ENCODE measurements at places on chromosomes 7 and 10.

DNA sequence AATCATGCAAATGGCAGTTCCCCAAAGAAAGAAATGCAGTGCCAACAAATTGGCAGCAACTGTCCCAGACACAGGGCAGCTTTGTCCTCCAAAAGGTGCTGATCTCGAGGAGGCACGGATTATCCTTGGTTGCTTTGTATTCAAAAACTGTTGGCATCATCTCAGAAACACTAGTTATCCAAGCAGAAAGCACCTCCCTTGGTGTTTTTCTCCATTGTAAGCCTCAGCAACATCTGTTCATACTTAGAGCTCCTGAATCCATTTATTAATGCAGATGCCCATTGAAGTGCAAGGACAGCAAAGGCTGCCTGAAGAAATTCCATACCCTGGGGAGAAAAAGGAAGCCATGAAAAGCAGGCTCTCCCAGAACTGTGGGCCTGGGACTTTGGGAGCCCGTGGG, 1.1 kb upstream of the NPS start:
- no peak for DNase-seq

- no peak for DNase-seq
These were observed 110.8 kb upstream of the PPP2R2D start for GRCh38 chr10:131790021-131790420.

- DNase-seq, result no peak
These were observed 270.3 kb upstream of the AOAH start for GRCh38 chr7:36994456-36995112.

DNA sequence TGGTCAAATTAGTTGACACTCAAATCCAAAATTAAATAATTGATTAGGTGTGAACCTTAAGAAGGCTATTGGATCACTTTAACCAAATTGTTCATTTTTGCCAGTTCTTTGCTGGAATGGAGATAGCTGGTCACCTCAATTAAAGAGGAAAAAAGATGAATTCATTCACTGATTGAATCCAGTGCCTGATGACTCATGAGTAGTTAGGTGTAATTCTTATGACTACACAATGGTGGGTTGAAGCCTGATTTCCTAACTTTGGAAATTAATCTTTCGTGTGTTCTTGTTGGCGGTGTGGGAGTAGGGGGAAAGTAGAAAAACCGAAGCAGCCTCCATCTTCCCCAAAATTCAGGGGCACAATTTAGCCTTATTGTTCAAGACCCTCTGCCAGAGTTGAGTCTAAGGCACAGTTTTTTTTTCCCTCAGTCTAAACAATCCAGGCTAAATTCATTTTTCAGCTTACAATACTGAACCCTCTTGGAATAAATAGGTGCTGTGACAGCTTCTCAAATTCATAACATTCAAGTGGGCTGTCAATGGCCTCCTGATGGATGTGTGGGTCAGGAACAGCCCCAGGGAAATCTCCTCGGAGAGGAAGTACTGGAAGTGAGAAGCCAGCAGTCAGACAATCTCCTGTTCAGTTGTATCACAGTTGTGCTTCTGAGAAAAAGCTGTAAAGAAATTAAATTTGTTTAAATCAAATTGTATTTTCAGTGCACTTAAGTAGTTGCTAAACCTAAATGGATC, 356.6 kb downstream of the BBS9 start:
- no peak for DNase-seq

DNA sequence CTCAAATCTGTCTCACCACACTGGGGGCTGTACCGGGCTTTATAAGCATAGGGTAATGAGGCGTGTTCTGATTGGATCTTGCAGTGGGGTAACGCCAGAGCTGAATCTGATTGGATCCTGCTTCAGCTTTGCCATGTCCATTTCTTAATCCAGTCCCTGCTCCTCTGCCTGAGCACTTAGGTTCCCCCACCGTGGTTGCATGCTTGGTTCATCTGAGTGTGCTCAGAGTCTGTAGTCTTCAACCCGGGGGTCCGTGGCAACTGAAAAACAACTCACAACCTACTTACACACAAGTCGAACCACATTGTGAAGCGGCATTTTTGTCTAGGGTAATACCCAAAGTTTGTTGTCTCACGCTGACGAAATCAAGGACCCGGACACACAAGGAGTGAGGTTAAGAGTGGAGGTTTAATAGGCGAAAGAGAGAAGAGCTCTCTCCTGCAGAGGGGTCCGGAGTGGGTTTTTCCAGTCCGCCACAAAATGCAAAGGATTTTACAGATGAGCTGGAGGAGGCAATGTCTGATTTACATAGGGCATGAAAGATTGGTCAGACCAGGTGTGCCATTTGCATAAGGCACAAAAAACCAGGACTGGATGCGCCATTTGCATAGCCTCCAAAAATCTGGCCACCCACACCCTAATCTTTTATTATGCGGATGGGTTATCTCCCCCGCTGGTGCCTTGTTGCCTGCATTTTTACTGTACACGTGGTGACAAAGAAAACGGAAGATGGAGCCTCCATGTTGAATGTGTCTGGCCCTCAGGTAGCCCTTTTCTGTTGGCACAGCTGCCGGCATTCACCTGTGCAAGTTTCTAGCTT, 641.8 kb upstream of the FOXK1 start:
- DNase-seq, result no peak

Measured in astrocyte of the spinal cord (primary cell).